NCI-H69 (cell line): ENCODE measurements at places on chromosomes 13 and 19.

- DNase-seq: no peak
Measured at GRCh38 chr13:49858178-49858856, 65.8 kb upstream of the KPNA3 start.

DNA sequence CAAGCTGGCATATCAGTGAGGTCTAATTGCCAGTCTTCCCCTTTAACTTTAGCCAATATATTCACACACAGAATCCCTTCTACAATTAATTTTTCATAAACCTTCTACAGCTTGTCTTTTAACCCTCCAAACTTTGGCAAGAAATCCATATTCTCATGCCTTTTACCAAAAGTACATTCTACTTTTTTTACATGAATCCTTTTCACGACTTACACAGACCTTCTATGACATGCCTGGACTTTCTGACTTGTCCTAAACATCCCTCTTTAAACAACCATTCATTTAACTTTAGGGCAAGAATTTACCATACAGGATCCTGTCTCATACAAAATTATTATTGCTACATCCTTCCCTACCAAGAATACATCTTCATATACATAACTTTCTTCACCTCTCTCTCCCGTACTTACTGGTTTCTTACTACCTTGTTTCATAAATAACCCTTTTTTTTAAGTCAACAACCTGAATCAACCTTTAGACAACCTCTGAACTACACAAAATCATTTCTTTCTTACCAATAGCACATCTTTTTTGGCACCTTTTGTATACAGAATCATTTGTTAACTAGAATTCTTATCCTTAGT lies 23.5 kb downstream of the ZNF544 start:
- no peak for DNase-seq

DNA sequence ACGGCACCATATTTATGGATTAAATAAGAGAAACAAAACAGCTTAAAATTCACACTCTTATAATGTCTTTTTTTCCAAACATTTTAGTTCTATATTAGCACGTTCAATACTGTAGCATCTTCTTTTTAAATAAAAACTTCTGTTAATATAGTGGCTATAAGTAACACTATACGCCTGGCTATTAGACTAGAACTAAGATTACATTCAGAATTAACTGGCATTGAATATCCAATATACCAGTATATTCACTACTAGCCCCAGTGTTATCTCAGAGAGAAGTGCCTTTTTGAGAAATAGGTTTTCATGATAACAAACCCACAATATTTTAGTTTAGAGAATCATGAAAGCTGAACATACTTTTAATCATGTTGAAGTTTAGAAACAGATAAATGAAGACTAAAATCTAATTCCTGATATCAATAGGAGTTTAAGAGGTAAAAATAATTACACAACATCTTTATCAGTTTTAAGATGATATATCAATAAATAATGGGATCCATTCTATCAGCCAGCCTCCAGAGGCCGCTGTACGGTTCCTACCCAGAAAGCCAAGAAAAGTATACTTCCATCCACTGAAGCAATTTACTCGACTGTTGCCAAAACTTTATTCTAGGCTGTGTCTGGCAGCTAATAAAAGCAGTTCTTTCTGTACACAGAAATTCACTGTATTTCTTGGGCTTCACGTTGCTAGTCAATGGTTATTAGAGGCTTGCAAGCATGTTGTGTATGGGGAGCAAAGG lies 1113.4 kb upstream of the MIR17HG start:
- no peak for DNase-seq

GRCh38 chr13:109233293-109233692 lies 553.1 kb downstream of the IRS2 start:
- no peak for DNase-seq

GRCh38 chr13:24353736-24354135 lies 44.4 kb downstream of the C1QTNF9 start:
- no peak for DNase-seq

GRCh38 chr19:33665776-33666595 lies 44.2 kb downstream of the CHST8 start:
- DNase-seq: no peak

- no peak for DNase-seq
Measured at GRCh38 chr13:41931337-41931736, 29.6 kb downstream of the VWA8 start.

GRCh38 chr19:35268536-35269437 lies at the start of gene USF2:
USF2 (plus strand) TSS chr19:35268962; CDS start chr19:35269102, 140 bp downstream.
- peak; percentile 92 for DNase-seq

DNA sequence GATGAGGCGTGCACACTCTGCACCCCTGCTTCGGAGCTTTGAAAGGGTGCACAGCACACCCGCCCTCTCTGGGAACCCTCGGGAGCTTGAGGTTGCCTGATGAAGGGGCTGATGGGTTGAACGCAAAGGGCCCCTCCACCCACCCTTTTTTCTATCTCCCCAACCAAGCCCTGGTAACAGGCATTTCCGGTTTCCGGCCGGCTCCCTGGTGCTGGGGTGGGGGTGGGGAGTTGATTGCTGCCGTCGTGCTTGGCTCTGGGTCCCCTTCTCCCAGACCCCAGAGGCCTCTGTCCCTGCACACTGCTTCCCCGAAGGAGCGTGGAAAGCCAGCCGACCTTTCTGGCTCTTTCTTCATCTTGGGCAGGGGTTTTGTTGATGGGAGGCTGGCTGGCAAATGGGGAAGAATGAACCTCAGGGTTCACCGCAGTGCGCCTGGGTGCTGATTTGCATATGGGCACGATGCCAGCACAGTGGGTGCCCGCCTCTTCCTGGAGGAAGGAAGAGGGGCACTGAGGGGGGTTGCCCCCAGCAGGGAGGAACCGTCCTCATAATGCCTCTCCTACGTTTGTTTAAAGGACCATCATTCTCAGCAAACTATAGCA lies 29.1 kb downstream of the VAV1 start:
- DNase-seq: no peak

DNA sequence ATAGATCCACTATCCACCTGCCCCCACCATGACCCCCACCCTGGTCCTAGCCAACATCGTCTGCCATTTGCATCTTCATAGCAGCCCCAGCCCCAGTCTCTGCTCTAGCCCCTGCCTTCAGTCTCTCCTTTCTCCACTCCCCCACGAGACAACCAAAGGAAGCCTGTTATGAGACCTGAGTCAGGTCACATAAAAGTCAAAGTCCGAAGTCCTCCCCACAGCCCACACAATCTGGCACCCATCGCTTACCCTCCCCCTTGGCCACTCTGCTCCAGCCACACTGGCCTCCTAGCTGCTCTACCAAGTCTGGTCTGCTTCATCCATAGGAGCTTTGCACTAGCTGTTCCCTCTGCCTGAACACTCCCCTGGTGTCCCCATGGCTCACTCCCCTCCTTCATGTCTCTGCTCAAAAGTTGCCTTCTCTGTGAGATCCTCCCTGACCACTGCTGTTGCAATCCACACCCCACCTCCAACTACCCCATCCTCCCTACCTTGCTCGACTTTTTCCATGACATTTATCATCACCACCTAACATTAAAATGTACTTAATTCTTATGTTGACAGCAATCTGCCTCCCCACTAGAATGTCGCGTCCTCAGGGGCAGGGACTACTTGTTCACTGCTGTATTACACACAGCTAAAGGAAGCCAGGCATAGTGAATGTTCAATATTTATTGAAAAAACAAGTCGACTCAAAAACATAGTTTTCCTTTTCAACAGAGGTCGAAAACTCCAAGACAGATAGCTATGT lies 1.2 kb upstream of the PLEKHG2 start:
- DNase-seq: peak; percentile 53

- DNase-seq: no peak
Measured at GRCh38 chr19:50939596-50939995, 13.2 kb downstream of the KLK5 start.

- peak; percentile 42 for DNase-seq
Measured at GRCh38 chr19:40717880-40718773, 1.2 kb downstream of the ITPKC start.

- peak; percentile 20 for DNase-seq
Measured at GRCh38 chr13:46387064-46387851, at the start of gene RUBCNL. RUBCNL (minus strand) TSS chr13:46387252; CDS start chr13:46372475, 14,777 bp downstream.

GRCh38 chr19:54506079-54506478 lies 3.4 kb downstream of the LAIR2 start:
- no peak for DNase-seq

GRCh38 chr13:97448503-97449251 lies 14.7 kb downstream of the RAP2A start:
- no peak for DNase-seq

DNA sequence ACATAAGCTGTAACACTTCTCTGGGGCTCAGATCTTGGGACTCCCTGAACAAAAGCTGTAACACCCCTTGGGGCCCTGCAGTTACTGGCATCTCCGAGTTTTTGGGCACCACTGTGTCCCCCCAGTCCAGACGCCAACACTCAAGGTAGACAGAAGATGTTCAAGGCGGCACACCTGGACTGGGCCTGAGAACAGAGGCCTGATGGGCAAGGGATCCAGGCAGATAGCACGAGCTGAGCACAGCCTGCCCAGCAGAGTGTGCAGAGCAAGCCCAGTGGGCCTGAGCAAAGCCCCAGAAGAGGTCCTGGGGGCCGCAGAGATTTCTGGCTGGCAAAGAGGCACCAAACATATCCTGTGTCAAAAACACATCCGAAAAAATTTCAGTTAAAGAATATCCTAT lies 1163.3 kb upstream of the PRR20A start:
- no peak for DNase-seq

DNA sequence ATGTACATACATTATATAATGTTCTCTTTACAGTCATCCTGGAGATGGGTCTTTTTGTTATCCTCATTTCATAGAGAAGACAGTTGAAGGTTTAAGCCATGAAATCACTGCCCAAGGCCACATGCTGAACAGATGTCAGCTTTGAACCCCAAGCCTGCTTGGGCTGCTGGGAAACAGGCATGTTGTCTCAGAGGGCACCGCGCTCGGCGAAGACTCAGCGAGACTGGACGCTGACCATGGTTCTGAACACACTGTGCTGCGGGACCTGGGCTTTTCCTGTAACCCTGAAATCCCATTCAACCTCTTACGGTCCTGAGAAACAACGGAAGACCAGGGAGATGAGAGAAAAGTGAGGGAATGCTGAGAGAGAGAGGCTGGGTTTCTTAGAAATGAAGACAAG lies 27.3 kb downstream of the LRFN3 start:
- DNase-seq: no peak

GRCh38 chr13:32824675-32825074 lies 191.5 kb upstream of the KL start:
- DNase-seq: peak; percentile 7

DNA sequence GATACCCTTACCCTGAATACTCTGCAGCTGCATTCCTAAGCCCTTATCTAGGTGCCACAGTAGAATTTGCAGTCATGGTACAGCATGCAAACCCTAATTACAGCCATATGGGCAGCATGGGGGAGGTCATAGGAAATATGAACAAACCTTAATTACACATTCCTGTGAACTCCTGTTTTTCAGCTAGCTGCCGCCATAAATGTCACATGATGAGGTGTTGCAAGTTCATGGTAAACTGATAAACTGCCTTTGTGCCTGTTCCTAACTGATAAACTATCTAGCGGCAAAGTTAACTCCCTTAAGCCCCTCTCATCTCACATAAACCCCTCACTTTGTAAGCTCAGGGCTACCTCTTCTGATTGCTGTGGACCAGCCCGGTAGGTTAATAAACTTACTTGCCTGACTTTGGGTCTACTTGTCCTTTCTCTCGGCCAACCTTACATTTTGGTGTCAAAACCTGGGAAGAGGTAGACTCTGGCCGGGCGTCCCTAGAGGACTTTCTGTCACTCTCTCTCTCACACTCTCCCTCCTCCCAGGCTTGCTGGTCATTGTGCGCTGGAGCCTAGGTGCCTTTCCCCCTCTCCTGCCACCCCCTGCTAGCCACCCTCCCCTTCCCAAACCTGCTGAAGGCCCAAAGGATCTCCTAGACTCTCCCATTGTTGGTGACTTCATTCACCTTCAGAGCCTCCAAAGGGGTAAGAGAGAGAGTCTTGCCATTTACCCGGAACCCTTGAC lies 43.3 kb downstream of the ZNF93 start:
- no peak for DNase-seq

DNA sequence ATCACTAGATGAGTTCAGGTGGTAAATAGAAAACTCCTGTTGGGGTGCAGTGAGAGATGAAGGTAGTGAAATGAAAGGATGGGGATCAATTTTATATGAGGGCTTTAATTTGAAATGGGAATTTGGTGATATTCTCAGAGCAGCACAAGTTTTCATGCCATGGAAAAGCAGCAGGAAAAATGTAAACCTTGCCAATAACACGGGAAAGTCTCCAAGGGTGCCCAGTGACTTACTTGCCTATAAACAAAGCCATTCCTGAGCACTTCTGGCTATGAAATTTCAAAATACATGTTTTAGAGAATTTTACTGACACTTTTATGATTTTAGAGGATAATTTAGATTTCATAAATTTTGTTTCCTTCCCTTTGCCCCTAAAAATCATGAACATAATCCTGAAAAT lies 16.4 kb upstream of the FLT3 start:
- no peak for DNase-seq

DNA sequence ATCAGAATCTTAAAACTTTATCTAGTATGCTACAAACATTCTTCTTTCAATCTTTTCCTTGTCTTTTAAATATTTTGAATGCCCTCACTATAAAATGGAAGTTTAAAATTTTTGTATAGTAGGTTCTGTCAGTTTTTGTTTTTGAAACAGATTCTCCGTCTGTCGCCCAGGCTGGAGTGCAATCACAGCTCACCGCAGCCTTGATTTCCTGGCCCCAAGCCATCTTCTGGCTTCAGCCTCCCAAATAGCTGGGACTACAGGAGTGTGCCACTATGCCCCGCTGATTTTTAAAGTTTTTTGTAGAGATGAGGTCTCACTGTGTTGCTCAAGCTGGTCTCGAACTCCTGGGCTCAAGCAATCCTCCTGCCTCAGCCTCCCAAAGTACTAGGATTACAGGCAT lies 20.7 kb downstream of the PHF11 start:
- DNase-seq: no peak

GRCh38 chr19:33441277-33441699 lies 67.8 kb downstream of the CEBPG start:
- DNase-seq: no peak

DNA sequence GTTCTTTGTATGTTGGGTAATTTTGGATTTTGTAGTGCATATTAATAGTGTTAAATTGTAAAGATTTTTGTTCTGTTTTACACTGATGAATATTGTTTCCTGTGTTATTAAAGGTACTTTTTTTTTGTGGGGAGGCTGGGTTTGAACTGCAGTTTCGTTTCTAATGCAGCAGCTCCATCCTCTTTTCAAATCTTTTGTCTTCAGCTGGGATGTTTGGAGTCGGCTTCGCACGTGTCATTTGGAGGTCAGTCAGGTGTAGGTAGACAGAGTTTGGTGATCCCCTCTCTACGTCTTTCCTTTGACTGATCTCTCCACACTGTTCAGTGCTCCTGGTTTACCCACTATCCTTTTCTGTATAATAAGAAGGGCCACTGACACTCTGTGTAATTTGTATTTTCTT lies 30.3 kb downstream of the TDRD3 start:
- DNase-seq: no peak

GRCh38 chr13:88932950-88933349 lies 1261.8 kb downstream of the SLITRK5 start:
- DNase-seq: no peak
